Thyroid gland (tissue), 4 donors: ENCODE measurements at places on chromosomes 12 and 14. TPM values are rescaled to one million over a fixed set of nuclear protein-coding genes. Genes with fewer than 3 reads are reported as not detected.

DNA sequence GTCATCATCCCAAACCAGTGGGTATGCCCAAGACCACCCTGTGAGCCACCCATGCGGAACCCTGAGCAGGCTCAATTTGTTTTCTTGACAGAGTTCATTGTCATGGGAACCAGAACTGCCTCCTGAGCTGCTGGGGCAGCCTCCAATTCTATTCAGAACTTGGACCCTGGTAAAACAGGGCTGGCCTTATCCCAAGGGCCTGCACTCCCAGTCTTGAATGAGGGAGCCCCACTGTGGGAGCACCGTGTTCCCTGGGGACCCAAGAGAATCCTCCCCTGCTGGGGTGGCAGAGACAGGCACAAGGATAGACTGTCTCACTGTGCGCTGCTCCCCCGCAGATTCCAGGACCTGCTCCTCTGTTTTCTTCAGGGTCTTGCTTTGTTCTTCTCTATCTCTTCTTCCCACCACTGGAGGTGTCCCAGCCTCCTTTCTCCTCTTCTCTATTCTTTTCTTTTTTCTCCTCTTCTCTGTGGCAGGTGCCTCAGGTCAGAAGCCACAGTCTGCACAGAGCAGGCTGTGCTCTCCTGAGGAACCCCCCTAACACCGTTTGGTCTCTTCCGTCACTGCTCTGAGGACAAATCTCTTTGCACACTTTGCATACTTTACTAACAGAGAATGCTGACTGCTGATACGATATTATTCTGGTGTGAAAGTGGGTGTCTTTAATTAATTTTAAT is 31.2 kb upstream of the CHPT1 start:
- H3K36me3 ChIP-seq = no peaks in the 10 kb centered on the region
- no peak for DNase-seq
- no peak overlapping the region for H3K4me3 ChIP-seq
- H3K4me1 ChIP-seq = no peaks in the 10 kb centered on the region
- no peaks in the 10 kb centered on the region for H3K27me3 ChIP-seq

DNA sequence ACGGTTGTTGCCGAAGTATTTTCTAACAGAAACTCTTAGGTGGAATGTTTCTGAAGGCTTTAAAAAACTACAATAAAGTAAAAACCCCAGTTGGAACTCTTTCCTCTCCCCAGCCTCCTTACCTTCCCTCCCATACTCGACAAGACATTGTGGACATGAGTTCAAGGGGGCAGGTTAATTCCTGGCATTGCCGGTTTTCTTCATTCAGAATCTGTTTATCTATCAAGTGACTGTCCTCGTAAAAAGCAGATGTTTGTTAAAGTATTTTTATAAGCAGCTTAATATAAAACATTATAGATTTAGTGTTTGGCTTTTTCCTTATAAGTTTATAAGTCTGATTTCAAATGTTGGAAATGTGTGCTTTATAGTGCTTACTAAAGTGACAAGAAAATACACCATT is 30.7 kb downstream of the PARP11 start:
- H3K4me1 ChIP-seq = no peaks in the 10 kb centered on the region
- no peak overlapping the region for H3K4me3 ChIP-seq
- no peaks in the 10 kb centered on the region for H3K36me3 ChIP-seq
- no peak overlapping the region for H3K27ac ChIP-seq
- DNase-seq = no peak
- H3K27me3 ChIP-seq = no peaks in the 10 kb centered on the region

The BICDL1 gene
- total RNA-seq = 52.0 TPM

The MAP3K9 gene
- 19.7 TPM for total RNA-seq

The TCL1A gene
- not detected for total RNA-seq
